ENCODE measurements at places on chromosomes 1 and 21.

DNA sequence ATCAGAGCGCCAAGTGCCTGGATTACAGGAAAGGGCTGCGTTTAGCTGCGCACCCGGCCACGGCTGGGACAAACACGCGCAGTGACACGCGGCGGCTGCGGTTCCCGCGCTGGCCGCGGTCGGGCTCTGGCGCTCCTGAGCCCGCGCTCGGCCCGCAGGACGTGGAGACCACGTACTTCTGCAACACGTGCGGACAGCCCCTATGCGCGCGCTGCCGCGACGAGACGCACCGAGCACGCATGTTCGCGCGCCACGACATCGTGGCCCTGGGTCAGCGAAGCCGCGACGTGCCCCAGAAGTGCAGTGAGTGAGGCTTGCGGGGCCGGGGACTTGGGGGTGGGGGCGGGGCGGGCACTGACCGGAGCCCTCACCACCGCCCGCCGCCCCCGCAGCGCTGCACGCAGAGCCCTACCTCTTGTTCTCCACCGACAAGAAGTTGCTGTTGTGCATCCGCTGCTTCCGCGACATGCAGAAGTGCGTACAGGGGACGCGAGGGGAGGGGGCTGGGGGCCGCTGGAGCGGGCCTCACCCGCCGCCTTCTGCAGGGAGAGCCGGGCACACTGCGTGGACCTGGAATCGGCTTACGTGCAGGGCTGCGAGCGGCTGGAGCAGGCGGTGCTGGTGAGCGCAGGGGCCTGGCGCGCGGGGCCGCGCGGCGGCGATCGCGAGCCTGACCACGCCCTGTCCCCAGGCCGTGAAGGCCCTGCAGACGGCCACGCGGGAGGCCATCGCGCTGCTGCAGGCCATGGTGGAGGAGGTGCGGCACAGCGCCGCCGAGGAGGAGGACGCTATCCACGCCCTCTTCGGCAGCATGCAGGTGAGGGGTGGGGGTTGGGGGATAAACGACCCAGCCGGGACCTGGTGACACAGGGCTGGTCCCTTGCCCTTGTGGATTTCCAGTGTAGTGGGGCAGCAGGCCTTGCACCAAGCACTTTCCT lies 3.1 kb downstream of the RNF207 start:
- no peak for DNase-seq

DNA sequence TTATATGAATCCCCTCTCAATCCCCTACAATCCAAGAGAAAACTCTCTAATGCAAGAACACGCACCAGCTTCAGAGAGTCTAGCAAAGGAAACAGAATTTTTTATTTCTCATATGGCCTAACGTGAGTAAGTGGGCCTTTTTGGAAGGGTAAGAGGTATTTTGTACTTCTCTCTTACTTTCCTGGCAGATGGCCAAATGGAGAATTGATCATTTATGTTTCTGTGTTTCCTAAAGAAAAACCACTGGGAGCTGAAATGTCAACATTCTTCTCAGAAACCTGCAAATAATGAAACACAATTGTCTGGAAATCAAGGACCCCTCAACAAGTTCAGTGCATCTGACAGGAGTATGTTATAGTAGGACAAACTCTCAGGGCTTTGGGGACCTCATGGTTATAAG lies 176.4 kb upstream of the C8B start:
- no peak for DNase-seq

DNA sequence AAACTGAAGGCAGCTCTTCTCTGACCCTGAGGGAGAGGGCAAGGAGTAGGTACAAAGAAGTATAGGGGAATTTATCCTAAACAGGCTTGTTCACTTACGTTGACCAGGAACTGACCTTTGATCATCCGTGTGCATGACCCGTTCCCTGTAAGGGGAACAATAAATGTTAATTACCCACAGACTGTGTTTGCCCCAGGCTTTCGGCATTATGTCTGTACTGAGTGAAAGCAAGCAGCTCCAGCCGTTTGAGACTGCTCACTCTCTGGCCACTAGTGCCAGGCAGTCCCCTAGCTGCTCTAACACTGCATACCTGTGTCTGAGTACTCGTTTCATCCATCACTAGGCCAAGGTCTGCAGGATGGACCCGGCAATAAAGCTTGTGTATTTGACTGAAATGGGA lies 1365.3 kb downstream of the NCAM2 start:
- DNase-seq: no peak

- DNase-seq: no peak
Measured at GRCh38 chr1:26607186-26607585, 77.6 kb downstream of the RPS6KA1 start.

GRCh38 chr1:105556266-105556665 lies 1500.2 kb upstream of the PRMT6 start:
- no peak for DNase-seq

GRCh38 chr1:27727126-27727525 lies 1.4 kb downstream of the FAM76A start:
- no peak for DNase-seq

DNA sequence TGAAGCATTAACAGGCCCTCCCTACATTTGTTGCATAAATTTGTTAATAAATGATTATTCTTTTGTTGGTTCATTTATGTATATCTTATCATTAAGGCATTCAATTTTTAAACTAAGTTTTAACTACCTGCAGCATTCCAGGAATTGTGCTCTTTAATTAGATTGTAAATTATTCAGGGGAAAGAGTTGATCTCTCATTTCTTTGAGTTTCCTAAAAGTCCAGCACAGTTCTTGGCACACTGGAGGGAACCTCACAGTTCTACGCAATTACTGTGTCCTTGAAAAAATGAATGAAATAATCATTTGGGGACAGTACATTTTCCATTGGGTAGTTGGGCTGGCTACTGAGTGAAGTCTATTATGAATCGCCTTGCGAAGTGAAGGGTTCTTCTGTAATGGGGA lies 493 bp upstream of the STXBP3 start:
- DNase-seq: no peak

DNA sequence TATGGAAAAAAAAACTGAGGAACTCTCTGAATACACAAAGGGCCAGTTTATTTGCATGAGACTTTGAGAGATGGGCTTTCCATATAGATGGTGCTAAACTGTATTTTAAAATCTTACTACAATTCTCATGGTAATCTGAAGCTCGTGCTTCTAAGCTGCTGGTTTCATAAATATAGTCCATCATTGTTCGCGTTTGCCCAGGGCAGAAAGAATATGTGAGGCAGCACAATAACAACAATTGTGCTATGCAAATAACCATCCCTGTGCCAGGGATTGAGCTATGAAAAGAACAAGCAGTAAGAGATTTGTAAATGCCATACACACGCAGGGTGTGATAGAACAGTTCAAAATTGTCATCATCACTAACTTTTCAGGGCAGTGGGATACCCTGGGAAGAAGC lies 4.9 kb upstream of the EPS15 start:
- no peak for DNase-seq

DNA sequence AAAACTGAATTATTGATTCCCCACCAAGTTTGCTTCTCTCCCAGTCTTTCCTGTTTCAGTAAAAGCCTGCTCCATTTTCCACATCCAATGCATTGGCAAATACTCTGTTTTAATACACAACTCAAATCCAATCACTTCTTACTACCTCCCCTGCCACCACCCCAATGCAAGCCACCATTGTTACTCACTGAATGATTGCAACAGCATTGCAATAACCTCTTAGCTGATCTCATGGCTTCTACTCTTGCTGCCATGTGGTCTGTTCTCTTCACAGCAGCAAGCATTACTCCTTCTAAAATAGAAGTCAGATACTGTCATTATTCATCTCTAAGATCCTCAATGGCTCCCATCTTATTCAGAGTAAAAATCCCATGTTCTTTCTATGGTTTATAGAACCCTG lies 123.4 kb downstream of the ATP6V1G3 start:
- no peak for DNase-seq

DNA sequence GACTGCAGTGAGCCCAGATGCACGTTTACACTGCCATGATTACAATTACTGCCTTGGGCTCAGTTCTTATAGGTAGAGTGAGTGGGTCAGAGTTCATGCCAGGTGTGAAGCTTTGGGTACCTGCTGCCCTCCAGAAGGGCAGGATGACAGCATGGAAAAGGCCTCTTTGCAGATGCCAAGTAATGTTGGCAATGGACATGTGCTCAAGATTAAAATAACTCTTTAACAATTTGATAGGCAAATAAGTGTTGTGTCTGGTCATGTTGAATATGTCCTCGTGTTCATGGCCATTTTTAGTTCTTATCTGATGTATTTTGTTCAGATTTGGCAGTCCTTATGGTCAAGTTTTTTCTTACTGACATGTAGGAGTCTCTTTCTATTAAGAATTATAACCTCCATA lies 34.8 kb downstream of the S100B start:
- DNase-seq: no peak
